Stimulated activated CD4-positive, alpha-beta T cell treated with anti-CD3 and anti-CD28 coated beads, Interleukin-12 subunit alpha, Interleukin-12 subunit beta, amount 100 ng/mL, for 48 hours (primary cell): ENCODE measurements at places on chromosomes 7 and 10.

- DNase-seq = no peak
Observed at GRCh38 chr7:27143023-27143949, at the start of gene HOXA5. Gene HOXA5 (minus strand): TSS chr7:27143681. CDS start chr7:27143607, 74 bp downstream.

- no peak for DNase-seq
Observed at GRCh38 chr10:89327803-89328441, at the start of gene IFIT3. Gene IFIT3 (plus strand): TSS chr10:89327997. CDS start chr10:89328074, 77 bp downstream.

DNA sequence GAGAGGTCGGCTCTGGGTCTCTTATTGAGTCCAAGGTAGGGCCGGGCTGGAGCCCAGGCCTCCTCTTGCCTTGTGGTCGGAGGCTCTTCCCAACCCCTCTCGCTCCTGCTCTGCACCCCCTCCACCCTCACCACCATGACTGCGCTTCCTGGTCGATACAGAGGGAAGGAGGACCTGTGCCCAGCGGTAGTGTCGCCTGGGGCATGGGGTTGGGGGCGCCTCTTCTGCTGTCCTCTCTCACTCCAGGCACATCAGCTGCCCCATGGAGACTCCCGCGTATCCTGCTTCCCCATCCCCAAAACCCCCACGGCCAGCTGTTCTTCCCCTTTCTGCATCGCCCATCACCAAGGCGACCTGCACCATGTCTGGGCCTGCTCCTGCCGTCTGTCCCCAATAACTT, 44.4 kb downstream of the TMEM270 start:
- no peak for DNase-seq

GRCh38 chr7:70098905-70099672, 500.8 kb downstream of the AUTS2 start:
- no peak for DNase-seq

DNA sequence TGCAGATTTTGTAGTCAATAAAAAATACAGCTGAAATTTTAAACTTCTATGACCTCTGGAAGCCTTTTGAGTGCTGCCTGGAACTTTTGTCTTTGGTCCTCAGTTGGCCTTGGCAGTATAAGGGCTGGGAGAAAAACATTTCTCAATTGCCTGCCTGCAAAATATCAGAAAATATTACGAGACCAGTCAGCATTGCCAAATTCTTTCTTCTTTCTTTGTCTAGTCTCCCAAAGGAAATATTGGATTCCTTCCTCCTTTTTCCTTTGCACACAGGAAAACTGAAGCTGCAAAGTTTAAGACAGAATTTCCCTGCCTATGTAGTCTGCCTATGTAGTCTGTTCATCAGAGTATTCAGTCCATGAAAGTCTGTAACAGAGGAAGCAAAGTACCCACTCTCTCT, 95.9 kb downstream of the CHRM2 start:
- DNase-seq = no peak

DNA sequence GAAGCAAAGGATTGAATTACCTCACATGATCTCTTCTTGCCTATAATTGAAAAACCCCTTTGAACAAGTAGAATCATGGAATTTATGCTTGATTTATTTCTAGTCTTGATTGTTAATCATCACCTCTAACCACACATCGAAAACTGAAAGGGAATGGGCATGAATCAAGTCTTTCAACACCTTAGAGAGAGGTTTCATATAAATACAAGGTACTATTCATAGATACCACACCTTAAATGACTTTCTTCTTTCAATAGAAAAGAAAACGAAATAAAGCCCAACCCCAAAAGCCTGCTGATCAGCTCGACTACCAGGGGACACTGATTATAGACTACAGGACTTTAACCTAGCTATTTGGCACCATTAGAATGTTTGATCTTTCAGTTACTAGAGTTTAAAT, 128.6 kb upstream of the PTPRZ1 start:
- no peak for DNase-seq

- DNase-seq = no peak
Observed at GRCh38 chr7:99601656-99602310, 3.7 kb downstream of the TMEM225B start.

DNA sequence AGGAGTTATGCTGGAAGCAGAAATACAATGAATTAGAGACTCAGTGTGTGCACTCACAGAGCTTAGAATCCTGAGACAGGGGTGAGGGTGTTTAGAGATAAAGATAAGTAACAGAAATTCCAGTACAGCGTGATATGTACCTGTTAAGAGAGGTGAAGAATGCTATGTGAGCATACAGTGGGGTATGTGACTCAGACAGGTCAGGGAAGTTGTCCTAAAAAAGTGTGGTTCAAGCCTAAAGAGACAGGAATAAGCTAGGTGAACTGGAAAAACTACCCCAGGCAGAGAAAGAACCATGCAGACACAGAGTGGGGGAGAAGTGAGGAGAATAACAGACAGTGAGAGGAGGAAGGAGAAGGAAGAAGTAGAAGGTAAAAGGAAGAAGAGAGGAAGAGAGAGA, 8.6 kb downstream of the SMIM30 start:
- no peak for DNase-seq

GRCh38 chr10:100019787-100020141, 10.0 kb upstream of the DNMBP start:
- DNase-seq = no peak

- DNase-seq = no peak
Observed at GRCh38 chr7:80881351-80881900, 37.4 kb downstream of the SEMA3C start.
